ENCODE measurements at places on chromosomes 11 and 22. TPM values are rescaled to one million over a fixed set of nuclear protein-coding genes. Genes with fewer than 3 reads are reported as not detected.

IL18BP gene
- total RNA-seq = 3.6 TPM

IFITM2 gene
- 65.0 TPM for total RNA-seq

RCOR2 gene
- total RNA-seq = 0.90 TPM

SMIM35 gene
- total RNA-seq = not detected

SAA1 gene
- total RNA-seq = 0.63 TPM

DMC1 gene
- 6.1 TPM for total RNA-seq

ARHGAP20 gene
- not detected for total RNA-seq

PATE4 gene
- total RNA-seq = not detected

ASCL2 gene
- total RNA-seq = not detected

SLN gene
- total RNA-seq = 0.82 TPM

OR10D3 gene
- total RNA-seq = not detected

RBMXL2 gene
- not detected for total RNA-seq

VPREB1 gene
- total RNA-seq = not detected

APOL3 gene
- 0.45 TPM for total RNA-seq

CNIH2 gene
- total RNA-seq = 2.9 TPM

SCN4B gene
- 0.07 TPM for total RNA-seq

ADM2 gene
- total RNA-seq = 0.55 TPM

KRTAP5-9 gene
- total RNA-seq = not detected

CNTF gene
- 1.1 TPM for total RNA-seq

EHBP1L1 gene
- total RNA-seq = 31.9 TPM

F2 gene
- total RNA-seq = 2.0 TPM

MS4A4E gene
- total RNA-seq = not detected

PLAAT2 gene
- 0.27 TPM for total RNA-seq

MS4A3 gene
- not detected for total RNA-seq

PAMR1 gene
- not detected for total RNA-seq
